ENCODE measurements at places on chromosomes 4 and X.

GRCh38 chrX:78693012-78693411 lies 33.9 kb upstream of the RTL3 start:
- peak; percentile 51 for DNase-seq

GRCh38 chrX:153592966-153593688 lies 5.8 kb downstream of the CCNQ start:
- no peak for DNase-seq

DNA sequence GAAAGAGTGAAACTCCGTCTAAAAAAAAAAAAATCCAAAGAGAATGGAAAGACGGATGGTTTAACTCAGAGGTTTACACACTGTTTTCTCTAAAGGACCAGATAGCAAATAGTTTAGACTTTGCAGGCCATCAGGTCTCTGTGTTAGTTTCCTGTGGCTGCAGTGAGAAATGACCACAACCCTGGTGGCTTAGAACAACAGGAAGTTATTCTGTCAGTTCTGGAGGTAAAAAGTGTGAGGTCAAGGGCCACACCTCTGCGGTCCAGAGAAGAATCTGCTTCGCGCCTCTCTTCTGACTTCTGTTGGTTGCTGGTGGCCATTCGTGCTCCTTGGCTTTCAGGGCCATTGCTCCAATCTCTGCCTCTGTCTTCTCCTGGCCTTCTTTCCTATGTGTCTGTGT lies 76.9 kb downstream of the TENM3 start:
- DNase-seq: no peak

GRCh38 chr4:176002007-176002613 lies 63.5 kb upstream of the WDR17 start:
- peak; percentile 14 for DNase-seq

DNA sequence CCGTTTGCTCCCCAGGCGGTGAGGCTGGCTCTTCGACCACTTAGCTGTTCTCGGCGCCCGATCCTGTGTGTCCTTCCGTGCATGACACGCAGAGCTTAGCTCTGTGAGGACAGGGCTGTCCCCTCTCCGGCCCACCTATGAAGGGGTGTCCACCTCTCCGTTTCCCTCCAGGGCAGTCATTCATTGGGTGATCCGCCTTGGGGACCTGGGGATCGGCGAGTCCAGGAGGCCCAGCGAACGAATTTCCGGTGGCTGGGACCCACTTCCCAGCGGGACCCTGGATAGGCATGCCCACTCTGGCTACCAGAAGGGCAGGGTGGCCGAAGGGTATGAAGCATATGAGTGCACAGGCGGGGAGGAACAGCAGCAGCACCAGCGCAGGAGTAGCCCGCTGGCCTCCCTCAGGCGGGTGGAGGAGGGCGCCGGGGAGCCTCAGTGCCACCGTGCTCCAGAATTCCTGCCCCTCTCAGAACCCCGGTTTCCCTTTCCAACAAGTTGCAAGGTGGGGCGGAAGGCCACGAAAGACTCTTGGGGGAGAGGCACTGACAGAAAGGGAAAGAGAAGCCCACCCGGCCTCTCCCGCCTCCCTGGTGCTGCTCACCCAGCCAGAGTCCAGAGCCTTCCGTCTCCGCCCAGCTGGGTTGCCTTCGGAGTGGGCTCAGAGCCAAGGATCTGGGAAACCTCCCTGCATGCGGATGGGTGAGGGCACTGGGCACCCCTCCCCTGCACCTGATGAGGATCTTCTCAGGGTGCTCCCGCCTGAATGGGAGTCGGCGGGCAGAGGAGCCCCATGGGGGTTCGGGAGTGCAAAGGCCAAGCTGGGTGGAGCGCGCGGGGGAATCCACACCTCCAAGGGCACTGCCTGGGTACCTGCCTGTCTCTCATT lies 8.6 kb downstream of the HMX1 start:
- DNase-seq: no peak

DNA sequence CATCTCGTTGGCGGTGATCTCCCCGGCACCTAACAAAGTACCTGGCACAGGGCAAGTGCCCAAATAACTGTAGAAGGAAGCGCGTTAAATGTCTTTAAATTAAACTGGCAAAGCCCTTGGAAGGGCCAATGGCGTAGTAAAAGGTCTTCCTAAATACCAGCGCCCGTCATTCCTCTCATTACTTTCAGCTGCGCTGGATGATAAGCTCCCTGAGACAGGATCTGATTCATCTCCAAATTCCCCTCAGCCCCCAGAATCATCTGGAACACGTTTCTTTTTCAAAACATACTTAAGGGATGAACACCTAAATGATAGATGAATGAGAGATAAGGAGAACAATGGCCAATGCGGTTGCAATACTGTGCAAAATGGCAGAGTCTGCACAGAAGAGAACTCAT lies 95.1 kb downstream of the AFAP1 start:
- no peak for DNase-seq

GRCh38 chrX:40570346-40571093 lies 10.2 kb upstream of the ATP6AP2 start:
- no peak for DNase-seq

DNA sequence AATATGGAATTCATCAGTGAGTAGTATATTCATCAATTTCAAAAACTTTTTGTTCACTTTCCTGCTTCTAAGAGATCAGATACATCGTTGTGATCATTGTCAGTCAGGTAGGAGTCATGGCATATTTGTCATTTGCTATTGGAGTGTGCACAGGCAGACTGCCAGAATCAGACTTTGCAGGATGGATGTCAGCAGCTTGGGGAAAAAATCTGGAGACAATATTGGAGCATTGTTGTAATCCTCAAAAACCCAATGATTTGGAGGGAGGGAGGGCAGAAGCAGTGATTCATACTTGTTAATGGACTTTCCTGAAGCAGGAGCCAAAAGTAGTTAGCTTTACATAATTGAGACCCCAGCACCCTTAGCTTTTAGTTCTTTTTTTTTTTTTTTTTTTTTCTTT lies 59.6 kb upstream of the DRP2 start:
- DNase-seq: no peak
